ENCODE measurements at places on chromosomes 4 and X.

GRCh38 chr4:126479709-126480108 is 1153.0 kb upstream of the INTU start:
- no peak for DNase-seq

GRCh38 chr4:140926672-140927071 is 170.5 kb upstream of the TBC1D9 start:
- DNase-seq, result no peak

GRCh38 chr4:6401797-6402196 is 70.6 kb downstream of the PPP2R2C start:
- no peak for DNase-seq

- DNase-seq, result no peak
These were observed 7.6 kb downstream of the UGT8 start for GRCh38 chr4:114606245-114606644.

GRCh38 chr4:71713611-71714203 is 70.2 kb downstream of the GC start:
- no peak for DNase-seq

DNA sequence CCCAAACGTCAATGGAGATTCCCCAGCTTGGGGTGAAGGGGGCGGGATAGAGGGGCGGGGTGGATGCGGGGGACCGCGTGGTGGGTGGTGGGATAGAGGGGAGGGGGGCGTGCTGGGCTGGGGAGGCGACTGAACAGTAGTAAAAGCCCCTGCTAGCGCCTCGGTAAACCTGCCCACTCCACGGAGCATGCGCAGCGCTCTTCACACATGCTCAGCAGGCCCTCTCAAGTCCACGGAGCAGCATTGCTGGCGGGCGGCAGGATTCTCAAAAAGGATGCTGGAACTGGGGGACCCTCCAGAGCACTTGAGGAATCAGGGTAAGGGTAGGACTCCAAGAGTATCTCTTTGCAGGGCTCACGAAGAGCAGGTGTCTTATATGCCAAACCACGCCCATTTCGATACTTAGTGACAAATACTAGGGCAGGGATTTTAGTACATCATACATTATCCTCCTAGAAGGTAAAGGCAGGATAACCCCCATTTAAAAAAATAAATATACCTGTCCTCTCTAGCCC is 378 bp upstream of the RPS6KA6 start:
- DNase-seq, result no peak

DNA sequence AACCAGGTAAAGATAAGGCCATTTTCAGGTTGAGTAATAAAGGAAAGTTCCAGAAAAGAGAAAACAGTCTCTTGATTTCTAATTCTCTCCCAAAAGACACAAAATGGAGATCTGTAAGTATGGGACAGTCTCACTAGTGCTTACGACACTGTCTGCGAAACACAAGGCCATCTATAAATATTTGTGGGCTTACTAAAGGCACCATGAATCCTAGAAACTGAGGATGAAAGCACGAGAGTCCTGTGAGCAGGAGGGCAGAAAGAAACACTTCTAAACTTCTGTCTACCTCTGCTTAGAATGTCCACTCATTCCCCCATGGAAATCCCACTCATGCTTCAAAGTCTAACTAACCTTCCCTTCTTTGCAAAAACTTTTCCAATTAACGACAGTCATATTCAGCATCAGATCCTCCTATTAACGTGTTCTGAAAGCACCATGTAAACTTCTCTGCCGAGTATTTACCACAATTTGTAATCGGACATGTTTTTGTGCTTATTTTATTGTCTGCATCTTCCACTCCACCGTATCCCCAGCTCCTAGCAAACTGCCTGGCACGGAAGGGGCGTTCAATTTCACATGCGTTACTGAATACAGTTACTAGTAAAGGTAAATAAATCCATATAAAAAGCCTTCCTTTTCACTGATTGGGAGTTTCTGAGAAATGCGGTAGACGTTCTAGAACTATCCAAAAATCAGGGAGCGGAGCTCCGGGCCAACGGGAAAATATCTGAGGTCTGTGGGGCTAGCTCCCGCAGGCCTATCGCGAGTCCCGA is 665 bp downstream of the PSMD10 start:
- no peak for DNase-seq

DNA sequence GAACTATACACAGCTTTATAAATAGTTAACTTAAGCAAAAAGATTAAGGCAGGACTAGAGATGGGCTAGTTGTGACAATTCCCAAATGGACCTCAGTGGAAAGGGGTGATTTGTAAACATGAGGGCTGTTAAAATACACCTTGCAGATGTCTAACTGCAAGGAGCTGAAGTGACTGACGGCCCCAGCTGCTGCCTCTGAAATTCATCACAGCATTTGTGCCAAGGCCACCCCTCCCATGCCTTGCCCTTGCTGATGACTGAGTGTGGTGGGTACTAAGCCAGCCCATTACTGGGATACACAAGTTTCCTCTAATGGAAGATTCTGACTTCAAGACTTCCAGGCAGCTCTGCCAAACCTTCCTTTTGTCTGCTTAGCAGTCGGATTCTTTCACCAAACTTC is 23.7 kb upstream of the EGFL6 start:
- no peak for DNase-seq

DNA sequence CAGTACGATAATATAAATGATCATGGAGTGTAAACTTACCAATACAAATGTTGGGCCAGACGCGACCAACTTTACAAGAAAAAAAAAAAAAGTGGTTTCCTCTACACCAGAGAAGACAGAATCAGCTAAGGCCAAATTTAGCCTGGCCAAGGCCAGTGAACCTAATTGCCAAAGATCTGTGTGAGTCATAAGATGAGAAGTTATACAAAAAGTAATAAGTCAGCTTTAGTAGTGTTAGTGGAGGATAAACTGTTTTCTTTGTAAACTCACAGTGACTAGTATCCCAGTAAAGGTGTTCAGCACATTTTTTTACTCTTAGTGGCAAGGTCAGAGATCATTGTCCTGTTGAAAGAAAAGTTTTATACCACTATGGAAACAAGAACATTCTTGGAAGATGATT is 531.4 kb upstream of the TECRL start:
- DNase-seq, result no peak

DNA sequence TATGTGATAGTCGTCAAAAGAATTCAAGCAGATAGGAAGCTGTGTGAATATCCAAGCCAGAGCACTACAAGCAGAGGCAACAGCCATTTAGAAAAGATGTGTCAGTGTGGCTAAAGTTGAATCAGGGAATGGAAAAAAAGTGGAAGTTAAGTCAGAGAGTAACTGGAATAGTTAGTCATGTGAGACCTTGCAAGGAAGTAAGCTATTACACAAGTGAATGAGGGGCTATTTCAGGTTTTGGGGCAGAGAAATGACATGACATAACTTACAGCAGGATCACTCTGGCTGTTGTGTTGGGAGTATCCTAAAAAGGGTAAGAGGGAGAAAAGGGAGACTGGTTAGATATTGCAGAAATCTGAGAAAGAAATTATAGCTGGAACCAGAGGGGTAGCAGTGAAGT is 236.6 kb upstream of the PCDH18 start:
- DNase-seq, result no peak

DNA sequence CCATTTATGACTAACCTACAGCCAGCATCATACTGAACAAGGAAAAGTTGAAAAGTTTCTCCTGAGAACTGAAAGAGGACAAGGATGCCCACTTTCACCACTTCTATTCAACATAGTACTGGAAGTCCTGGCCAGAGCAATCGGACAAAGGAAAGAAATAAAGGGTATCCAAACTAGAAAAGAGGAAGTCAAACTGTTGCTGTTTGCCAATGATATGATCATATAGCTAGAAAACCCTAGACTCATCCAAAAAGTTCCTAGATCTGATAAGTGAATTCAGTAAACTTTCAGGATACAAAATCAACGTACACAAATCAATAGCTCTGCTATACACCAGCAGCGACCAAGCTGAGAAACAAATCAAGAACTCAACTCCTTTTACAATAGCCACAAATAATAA is 64.5 kb downstream of the CENPC start:
- no peak for DNase-seq
